ENCODE measurements at places on chromosomes 4 and X.

- DNase-seq = no peak
These were observed 205.3 kb upstream of the KLF8 start for GRCh38 chrX:56026815-56027214.

GRCh38 chr4:124854968-124855367 is 142.4 kb upstream of the ANKRD50 start:
- no peak for DNase-seq

GRCh38 chr4:162075726-162076125 is 88.1 kb downstream of the FSTL5 start:
- DNase-seq = no peak

DNA sequence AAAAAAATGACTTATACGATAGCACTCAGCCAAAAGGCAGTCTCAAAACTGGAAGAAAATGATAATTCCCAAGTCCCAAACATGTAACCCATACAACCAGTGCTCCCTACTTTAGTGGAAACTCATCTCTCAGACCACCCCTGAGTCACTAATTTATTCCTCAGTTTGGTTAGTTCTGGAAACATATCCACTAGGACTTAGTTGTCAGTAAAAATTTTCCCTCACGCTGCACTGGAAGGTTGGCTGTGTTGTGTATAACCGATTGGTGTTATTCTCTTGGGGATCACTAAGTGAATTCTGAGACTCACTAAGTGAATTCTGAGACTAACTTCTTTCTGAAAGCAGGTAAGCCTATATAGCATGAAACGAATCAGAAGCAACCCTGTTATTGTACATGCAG is 48.5 kb upstream of the GAB1 start:
- DNase-seq = no peak

DNA sequence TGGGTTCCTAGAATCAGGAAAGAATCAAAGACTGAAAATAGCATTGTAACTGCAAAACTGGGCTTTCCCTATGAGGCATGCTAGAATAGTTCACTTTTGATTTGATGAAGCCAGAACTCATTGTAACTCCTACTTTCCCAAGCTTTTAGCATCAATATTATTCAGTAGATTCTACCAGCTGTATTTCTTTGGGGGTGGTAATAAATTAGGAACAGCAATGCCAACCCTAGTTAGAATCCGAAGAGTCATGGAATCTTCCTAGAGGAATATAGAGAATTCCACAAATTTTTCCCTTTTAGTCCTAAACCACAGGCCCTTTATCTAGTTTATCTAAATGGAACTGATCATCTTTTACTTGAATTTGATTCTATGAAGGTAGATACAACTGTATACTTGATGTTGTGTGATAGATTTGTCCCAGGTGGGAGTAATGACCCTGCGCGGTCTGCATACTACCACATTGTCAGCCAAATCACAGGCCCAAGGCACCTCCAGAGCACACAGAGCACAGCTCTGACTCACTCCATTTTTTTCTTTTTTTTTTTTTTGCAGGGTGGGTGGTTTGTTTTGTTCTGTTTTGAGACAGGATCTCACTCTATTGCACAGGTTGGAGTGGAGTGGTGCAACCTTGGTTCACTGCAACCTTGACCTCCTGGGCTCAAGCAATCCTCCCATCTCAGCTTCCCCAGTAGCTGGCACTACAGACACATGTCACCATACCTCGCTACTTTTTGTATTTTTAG is 66.6 kb downstream of the EDNRA start:
- no peak for DNase-seq

DNA sequence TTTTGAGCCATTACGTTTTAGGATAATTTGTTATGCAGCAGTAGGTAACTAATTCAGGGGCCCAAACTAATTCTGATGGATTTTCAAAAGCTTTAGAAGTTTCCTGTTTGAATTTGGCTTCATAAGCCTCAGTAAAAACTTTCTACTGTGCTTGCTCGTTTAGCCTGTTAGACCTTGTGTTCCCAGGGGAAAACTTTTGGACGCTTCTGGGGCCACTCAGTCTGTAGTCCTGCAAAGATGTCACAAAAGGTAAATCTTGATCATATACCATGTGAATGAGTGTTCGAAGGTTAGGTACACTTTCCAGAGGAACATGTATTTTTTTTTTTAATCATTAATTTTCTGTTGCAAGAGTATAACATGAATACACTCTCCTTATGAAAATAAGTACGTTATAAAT is 70.7 kb downstream of the SUPT20HL2 start:
- no peak for DNase-seq

DNA sequence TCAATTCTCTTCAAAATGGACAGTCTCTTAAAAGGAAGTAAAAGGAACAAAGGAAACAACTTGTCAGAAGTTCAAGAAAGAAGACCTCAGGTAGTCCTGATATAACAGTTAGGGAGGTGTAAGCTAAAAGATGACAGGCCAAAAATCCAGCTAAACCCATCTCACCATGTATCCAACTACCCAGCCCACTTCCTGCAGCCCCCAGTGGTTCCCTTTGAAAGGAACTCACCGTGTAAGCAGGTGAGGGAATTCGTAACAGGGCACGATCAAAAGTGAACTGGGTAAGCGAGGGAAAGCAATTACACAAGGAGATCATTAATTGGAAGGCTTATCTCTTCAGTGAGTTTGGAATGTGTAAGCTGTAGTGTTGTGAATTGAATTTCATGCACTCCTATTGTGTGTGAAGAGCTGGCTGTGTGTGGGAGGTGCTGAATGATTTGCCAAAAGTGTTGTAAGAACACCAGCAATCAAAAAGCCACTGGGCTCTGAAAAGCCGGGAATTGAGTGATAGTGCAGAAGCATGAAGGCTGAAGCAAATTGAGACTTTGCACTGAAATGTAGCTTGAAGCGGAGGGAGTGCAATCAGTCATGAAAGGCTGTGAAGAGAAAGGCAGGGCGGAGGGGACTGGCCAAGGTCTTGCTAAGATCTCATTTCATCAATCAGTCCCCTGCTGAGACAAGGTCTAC is 914.2 kb upstream of the LCORL start:
- no peak for DNase-seq

- no peak for DNase-seq
These were observed 2.4 kb upstream of the AFF2 start for GRCh38 chrX:148498067-148498466.

- no peak for DNase-seq
These were observed 3.1 kb upstream of the HS6ST2 start for GRCh38 chrX:132961511-132961910.

GRCh38 chr4:29718136-29718535 is 1002.0 kb upstream of the PCDH7 start:
- no peak for DNase-seq

DNA sequence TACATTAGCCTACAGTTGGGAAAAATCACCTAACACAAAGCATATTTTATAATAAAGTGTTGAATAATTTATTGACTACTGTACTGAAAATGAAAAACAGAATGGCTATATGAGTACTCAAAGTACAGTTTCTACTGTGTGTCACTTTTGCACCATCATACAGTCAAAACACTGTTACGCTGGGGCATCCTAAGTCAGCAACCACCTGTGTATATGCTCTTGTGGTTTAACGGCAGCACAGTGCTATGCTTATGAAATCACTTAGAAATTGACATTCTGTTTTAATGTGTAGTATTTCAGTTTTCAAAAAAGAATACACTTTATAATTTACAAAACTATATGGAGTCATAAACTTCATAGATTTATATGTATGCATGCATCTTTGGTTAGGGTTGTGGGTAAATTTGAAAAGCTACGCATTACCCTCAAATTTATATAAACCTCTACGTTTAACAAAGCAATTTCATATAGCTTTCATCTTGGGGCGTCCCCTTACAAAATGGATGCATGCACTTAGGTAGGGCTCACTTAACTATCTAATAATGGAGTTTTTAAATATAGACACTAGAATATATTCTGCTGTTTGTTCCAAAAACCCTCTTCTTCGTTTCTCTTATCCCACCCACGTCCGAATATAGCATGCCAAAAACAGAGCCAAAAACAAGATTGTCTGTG is 690 bp upstream of the NEIL3 start:
- DNase-seq = no peak

- no peak for DNase-seq
These were observed 119.8 kb upstream of the PDLIM3 start for GRCh38 chr4:185654965-185655554.

- DNase-seq = no peak
These were observed 12.3 kb downstream of the GEMIN8 start for GRCh38 chrX:14017399-14017798.

- no peak for DNase-seq
These were observed 46.7 kb downstream of the GPRASP3 start for GRCh38 chrX:102767287-102767686.
